Stimulated activated CD4-positive, alpha-beta T cell treated with anti-CD3 and anti-CD28 coated beads, Interleukin-15, amount 100 ng/mL, for 1 hour (primary cell): ENCODE measurements at places on chromosomes 2 and 18.

- DNase-seq = no peak
Observed at GRCh38 chr18:48548011-48548771, 9.4 kb downstream of the CTIF start.

GRCh38 chr2:241049739-241050623, 51.6 kb downstream of the SNED1 start:
- DNase-seq = no peak

DNA sequence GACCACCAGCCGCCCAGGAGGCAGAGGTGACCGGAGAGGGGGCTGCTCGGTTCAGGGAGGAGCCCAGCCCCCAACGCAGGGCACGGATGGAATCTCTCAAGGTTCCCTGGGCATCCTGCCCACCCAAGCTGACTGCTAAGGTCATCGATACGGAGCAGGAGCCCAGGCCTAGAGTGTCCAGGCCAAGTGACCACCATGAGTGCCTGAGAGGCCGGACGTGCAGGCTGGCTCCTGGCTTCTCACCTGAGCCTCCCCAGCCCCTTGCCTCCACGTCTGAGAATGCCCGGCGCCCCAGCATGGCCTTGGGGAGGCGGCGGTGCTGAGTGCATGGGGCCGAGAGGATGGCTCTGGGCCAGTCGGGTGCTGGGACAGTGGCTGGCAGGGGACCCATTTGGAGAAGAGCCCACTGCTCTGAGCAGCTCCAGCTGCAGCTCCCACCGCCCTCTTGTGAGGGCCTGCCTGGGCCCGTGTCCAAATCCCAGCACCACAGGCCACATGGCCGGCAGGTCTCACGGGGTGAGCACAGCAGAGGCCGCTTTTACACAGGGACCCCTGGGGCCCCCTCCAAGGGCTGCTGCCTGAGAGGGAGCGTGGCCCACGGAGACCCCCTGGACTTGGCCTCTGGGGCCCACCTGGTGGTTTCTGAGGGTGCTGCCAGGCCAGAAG, 102.8 kb upstream of the CTDP1 start:
- DNase-seq = no peak

GRCh38 chr2:217858519-217859491, 144.0 kb downstream of the TNS1 start:
- no peak for DNase-seq

GRCh38 chr2:208791257-208791656, 384.7 kb downstream of the PTH2R start:
- no peak for DNase-seq

- DNase-seq = no peak
Observed at GRCh38 chr2:127649100-127649611, 3.2 kb downstream of the GPR17 start.

DNA sequence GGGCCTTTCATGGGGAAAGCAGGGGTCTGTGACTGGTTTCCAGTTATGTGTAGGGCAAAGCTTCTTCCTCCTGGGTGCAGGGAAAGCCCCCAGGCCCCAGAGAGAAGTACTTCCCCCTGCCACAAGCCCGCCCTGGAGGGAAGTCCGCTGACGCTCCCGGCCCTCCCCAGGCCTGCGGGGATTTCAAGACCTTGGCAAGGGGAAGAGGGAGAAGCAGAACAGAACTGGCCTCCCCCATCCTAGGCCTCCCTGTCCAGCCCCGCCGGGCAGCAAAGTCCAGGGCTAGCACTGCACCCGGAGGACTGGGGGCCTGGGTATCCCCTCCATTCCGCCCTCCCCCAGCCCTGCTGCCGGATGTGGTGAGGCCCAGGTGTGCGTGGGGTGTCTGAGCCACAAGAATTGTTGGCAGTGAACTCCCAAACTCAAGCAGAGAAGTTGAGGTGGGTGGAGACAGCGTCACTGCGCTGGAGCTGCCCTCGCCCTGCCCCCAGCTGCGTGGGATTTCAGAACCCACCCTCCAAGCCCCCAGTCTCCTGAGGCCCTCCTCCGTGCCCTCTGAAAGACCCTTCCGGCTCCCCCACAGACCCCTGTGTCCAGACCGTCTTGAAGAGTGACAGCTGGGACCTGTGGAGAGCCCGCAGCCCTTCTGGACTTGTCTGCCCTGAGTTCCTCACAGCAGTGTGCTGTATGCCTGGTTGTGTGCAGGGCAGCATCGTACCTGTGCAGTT, 1.1 kb upstream of the DUSP2 start:
- peak; percentile 80 for DNase-seq

GRCh38 chr2:208015475-208015874, 9.9 kb downstream of the PLEKHM3 start:
- DNase-seq = no peak

- no peak for DNase-seq
Observed at GRCh38 chr18:55570966-55571365, 17.0 kb downstream of the TCF4 start.

DNA sequence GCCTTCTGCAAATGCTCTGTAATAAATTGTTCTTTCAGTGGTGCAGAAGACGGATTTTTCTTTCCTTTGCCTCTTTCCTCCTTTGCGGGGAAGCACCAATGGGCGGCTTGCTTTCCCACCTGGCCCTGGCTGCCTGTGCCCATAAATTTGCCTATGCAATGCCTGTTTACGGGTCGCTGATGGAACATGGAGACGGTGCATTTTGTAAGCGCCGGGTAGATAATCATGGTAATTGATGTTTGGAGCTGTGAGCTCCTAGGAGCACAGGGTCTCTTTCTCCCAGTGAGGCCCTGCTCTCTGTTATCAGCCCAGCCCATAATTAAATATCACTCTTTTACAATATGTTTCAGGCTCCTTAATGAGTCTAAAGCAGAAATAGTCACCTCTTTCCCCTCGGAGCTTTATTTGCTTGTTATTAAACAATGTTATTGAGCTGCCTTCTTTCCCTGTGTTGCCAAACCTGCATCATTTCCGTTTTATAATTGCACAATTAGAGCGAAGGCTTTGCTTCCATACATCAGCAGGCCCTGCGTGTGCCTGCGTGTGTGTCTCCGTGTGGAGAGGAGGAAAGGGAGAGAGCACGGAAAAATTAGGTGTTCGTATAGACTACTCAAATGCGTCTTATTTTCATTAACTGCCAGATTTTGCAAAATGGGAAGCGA, 437.4 kb upstream of the POU3F3 start:
- no peak for DNase-seq

DNA sequence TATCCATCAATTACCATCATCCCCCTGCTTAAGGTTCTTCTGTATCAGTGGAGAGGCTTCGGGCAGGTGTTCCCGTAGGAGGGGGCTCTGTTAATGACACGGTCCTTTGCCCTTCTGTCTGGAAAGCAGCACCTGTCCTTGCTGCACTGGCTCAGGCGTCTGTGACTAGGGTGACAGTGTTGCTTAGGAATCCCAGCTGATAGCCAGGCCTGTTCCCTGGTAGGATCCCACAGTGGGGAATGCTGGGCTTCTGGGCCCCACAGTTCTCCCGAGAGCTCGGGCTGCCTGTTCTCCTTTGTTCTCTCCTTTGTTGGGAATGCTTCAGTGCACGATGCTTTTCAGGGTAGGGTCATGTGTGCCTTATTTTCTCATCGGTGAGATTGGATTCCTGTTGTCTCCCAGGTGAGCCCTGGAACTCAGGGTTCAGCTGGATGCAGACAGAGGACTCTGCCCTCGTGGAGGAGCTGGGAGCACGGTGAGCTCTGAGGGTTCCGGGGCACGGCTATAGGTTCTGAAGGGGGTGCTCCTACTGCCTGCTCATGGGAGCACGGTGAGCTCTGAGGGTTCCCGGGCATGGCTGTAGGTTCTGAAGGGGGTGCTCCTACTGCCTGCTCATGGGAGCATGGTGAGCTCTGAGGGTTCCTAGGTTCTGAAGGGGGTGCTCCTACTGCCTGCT, 9.6 kb downstream of the SNTG2 start:
- DNase-seq = no peak

DNA sequence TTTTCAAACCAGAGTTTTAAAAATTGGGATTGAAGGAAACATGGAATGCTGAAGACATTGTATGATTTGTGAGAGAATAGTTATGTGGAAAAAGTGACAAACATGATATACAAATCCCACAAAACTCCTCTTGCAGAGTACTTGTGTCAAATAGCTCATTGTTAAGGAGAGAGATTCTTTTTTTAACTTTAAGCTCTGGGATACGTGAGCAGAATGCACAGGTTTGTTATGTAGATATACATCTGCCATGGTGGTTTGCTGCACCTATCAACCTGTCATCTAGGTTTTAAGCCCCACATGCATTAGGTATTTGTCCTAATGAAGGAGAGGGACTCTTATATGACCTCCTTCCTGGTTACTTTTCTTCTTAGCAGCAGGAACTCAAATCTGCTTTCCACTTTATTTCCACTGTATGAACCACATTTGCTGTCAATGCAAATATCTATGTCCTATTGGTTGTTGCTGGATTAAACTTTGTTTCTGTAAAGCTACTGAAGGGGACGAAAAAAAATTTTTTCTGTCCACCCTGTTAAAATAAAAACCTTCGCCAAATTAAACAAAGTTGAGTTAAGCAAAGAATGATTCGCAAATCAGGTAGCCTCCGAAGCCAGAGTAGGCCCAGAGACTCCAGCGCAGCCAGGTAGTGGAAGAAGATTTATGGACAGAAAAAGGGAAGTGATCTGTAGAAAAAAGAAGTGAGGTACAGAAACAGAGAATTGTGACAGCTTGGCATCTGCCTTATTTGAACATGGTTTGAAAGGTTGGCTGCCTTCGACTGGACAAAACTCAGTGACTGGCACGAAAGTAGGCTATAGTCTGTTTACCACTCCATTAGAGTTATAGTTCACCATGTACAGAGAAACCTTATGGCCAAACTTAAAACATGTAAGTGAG, 430.1 kb upstream of the CHST9 start:
- DNase-seq = no peak

GRCh38 chr2:189226017-189226416, 46.5 kb upstream of the COL5A2 start:
- DNase-seq = no peak

- DNase-seq = no peak
Observed at GRCh38 chr2:168316073-168316440, 68.7 kb upstream of the STK39 start.

DNA sequence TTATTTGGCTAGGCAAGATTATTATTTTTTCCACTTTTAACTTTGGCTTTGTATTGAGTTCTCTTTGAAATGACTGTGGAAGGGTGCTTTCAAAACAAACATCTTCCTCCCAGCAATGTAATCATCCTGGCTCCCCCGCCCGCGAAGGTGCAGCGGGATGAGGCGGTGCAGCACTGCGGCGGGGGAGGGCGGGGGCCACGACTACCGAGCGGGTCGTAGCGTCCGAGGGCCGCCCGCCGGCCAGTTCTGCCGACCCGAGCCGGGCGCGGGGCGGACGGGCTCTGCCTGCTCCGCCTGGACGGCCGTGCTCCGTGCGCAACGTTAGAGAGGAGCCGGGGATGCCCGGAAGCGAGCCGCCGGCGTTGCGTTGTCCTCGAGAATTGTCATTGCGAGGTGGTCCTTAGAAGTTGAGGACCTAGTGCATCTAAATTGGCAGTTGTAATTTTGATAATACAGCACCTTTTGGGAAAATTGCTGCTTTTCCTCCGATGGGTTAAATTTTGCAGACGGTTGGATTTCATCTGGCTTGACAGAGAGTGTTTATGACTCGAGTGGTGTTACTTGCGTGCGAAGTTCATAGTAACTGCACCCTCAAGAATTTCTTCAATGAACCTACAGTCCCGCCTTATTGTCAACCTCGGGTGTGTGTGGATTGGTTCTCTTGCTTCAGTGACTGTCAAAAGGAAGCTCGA, 1.1 kb downstream of the EPC2 start:
- DNase-seq = no peak

DNA sequence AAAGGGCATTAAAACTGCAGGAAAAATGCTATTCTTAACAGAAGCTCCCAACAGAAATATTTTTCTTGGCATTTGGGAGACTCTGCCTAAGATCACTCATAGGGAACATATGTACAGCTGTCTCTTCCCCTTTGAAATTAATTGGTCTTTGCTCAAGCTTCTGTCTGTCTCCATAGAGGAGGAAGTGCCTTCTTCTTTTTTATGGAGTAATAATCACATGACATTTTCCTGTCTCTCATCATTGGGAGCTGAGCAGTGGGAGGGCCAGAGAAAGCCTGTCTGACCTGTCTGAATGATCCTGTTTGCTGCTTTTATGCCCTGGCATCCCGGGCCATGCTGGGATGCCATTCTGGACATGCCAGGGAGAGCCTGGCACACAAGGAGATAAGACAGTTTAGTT, 145.6 kb downstream of the AQP4 start:
- DNase-seq = no peak

GRCh38 chr2:14348247-14348646, 284.3 kb upstream of the LRATD1 start:
- DNase-seq = no peak

DNA sequence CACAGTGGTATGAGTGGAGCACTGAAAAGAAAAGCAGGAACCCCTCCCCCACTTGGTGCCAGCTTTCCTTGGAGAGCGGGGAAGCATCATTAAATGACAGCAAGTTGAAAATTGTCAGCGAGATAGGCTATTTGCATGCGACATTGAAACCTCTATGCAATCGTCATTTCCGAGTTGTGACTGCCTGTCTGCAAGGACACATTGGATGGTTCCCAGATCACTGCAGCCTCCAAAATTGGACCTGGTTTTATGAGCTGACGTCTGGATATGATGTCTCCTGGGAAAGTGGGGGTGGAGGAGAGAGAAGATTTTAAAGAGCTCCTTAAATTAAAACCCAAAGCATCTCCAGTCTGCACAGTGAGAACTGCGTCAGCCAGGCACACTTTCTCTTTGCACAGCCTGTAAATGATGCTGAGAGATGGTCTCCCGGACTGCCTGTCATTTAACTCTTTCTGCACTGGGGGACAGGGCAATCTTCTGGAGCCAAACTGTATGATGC, 57.8 kb upstream of the KIF5C start:
- DNase-seq = no peak

DNA sequence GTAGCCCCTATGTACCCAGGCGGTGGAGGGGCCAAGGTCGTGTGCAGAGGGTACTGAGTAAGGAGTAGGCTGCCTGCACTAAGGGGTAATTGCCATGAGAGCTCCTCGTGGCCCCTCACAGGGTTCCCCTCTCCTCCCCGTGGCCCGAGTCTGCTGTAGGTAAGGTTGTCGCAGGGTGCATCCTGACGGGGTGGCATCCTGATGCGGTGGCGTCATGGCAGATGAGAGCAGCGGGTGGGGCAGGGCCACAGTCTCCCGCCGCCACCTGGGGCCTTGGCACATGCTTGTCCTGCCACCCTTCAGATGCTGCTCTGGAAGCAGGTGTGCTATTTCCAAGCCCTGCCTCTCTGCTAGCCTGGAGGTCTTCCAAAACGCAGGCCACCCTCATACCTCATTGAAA, 89.7 kb downstream of the EIPR1 start:
- DNase-seq = no peak

- no peak for DNase-seq
Observed at GRCh38 chr2:189104934-189105333, 74.6 kb downstream of the COL5A2 start.

- DNase-seq = no peak
Observed at GRCh38 chr2:6724605-6725140, 141.0 kb downstream of the CMPK2 start.

- no peak for DNase-seq
Observed at GRCh38 chr2:237081596-237081995, 4.1 kb upstream of the COPS8 start.

DNA sequence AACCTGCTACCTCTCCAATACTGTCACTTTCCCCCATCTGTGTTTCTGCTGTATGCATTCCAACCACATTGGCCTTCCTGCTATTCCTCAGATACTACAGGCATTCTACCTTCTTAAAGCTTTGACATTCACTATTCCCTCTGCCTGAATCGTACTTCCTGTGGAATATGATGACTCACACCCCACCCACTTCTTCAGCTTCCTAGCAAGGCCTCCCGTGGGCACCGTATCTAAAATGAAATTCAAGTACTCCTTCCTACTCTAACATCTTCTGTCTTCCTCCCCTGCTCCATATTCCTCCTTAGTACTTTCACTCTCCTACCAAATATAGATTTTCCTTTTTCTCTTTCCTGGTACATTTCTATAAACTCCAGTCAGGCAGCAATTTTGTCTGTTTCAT, 710.4 kb downstream of the RNF144A start:
- DNase-seq = no peak
